ENCODE measurements at places on chromosomes 5 and 9. TPM values are rescaled to one million over a fixed set of nuclear protein-coding genes. Genes with fewer than 3 reads are reported as not detected.

Gene SLC34A3
- total RNA-seq = not detected

Gene TYRP1
- 74.1 TPM for total RNA-seq

Gene FGF10
- total RNA-seq = 0.47 TPM

Gene SURF4
- total RNA-seq = 61.9 TPM

Gene SHOC1
- not detected for total RNA-seq

Gene GEMIN5
- total RNA-seq = 14.0 TPM

Gene ASS1
- 71.3 TPM for total RNA-seq

Gene ZNF484
- total RNA-seq = 4.9 TPM

Gene PCDHB2
- 1.1 TPM for total RNA-seq

DNA sequence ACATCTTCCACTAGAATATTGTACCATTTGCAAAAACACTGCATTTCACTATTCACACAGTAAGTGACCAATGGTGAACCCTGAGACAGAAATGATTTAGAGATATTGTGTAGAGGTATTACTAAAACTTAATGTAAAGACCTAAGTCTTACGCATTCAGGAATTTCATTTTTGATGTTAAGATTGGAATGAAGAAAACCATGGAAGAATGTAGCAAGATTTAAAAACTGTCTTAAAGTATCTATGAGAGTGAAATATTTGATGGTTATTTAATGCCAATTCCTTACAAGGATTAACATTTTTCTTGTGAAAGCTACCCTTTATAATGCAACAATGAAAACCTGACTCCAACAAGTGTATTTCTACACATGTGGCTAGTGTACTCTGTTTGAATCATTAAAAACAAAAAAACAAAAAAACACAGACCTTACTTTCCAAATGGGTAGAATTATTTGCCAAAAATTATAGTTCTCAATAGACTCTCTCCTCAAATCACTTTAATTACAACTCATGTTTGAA is 172.0 kb downstream of the NNT start:
- no peak for DNase-seq

DNA sequence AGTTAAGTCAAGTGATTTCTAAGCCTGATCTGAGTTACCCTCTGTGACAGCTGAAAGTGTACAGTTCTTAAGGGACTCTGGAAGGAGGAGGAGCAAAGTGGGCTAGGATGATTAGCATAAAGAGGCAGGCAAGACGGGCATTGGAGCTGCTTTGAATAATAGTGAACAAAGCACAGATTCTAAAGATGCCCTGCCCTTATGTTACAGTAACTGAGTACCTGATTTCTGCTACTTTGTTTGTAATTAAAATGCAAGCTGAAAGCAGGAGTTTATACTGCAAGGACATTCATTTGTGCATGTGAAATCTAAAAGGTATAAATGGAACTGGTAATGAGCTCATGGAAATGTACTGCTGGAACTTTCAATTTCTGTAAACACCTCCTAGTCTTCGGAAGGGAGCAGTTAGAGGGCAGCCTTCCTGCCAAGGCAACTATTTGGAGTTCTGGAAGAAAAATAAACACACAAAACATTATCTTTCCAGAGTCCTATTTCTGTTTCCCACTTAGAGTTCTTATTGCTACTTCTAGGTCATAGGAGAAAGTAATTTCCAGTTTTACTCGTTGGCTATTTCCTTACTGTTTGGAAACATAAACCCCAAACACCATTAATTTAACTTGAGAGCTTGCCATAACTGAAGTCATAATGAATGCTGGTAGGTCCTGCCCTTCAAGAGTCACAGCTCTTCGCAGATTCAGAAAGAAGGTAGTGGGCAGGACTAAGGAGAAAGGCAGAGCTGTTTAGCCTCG is at the start of gene RANBP3L:
RANBP3L (minus strand) TSS at position 45 of the 746 bp plus-strand sequence. CDS start 486 bp downstream, outside the sequence.
- DNase-seq = no peak

- DNase-seq = peak; percentile 71
Measured at GRCh38 chr5:168734620-168735300, 155.6 kb upstream of the PANK3 start.

DNA sequence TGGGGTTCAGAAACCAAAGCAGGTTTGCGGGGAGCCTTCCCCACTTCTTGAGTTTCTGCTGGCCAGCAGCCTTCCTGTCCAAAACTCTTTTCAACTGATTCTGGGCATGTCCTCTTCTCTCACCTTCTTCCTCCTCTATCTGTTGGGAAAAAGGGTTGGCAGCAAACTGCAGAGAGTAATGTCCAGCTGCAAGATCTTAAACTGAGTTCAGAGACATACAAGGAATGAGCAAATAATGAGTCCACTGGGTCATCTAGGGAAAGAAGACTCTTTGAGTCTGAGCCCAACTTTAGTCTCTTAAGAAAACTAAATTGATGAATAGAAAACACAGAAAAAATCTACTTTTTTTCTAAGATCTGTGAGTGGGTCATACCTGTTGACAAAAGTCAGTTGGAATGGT is 16.5 kb downstream of the ANKDD1B start:
- DNase-seq = no peak

DNA sequence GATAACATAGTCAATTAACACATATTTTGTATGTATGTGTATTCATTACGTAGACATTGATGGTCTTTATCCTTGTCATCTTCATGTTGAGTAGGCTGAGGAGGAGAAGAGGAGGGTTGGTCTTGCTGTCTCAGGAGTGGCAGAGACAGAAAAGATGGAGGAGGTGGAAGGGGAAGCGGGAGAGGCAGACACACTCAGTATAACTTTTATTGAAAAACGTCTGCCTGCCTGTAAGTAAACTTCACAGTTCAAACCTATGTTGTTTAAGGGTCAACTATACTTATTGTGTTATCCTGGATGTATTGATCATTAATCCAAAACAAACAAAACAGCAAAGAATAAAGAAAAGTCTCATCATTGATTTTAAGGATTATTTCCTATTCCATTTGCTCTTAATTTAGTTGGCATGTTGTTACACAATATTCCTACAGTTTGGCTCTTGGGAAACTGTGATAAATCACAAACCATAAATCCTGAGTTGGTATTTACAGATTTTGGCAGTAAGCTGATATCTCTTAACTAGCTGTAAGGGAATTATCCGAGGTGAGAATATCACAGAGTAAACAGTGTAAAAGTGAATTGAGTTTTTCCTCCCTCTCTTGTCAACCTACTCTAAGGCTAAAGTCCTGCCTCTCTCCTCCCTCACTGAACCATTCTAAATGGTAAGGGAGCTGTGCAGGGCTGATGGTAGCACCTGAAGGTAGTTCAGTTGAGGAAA is 487.2 kb downstream of the SPATA31D1 start:
- no peak for DNase-seq

DNA sequence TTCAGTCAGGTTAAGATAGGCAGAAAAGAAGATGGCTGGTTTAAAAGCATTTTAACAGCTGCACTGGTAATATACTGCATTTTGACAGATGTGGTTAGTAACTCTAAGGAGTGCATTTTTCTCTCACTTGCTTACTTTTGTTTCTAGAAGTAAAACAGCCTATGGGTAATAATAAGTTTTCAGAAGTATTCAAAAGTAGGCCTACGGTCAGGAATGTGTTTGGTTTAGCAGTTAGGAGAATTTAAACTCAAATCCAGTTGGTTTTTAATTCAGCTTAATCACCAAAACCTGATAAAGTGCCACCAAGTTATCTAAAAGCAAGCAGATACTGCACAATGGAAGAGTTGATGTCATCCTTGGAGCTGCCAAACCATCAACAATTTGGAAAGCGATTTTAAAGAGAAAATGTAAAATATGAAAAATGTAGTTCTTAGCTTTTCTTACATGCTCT is 160.3 kb downstream of the ARSB start:
- no peak for DNase-seq

DNA sequence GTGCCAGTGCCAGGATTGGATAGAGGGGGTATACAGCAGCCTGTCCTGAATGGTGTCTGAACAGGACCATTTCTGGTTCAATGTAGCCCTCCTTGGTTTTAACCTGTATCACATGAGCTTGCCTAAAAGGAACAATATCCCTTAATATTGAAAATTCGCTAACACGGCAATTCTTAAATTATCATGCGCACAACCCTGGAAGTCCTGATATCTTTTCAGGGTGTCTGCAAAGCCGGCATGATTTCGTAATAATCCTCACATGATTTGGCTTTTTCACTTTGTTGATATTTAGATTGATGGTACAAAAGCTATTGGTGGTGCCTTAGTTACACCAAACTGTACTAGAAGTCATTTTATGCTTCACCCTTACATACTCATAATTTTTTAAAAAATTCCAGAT is 53.2 kb downstream of the PCSK1 start:
- no peak for DNase-seq

- no peak for DNase-seq
Measured at GRCh38 chr5:114176356-114176755, 185.5 kb upstream of the KCNN2 start.

GRCh38 chr5:5356765-5357164 is 65.7 kb upstream of the ICE1 start:
- DNase-seq = no peak

GRCh38 chr9:34522091-34522887 is 501 bp downstream of the ENHO start:
- peak; percentile 27 for DNase-seq

GRCh38 chr9:34651876-34652601 is at the start of gene IL11RA:
IL11RA (plus strand) TSS chr9:34652185; CDS start chr9:34655218, 3,033 bp downstream.
- peak; percentile 93 for DNase-seq

DNA sequence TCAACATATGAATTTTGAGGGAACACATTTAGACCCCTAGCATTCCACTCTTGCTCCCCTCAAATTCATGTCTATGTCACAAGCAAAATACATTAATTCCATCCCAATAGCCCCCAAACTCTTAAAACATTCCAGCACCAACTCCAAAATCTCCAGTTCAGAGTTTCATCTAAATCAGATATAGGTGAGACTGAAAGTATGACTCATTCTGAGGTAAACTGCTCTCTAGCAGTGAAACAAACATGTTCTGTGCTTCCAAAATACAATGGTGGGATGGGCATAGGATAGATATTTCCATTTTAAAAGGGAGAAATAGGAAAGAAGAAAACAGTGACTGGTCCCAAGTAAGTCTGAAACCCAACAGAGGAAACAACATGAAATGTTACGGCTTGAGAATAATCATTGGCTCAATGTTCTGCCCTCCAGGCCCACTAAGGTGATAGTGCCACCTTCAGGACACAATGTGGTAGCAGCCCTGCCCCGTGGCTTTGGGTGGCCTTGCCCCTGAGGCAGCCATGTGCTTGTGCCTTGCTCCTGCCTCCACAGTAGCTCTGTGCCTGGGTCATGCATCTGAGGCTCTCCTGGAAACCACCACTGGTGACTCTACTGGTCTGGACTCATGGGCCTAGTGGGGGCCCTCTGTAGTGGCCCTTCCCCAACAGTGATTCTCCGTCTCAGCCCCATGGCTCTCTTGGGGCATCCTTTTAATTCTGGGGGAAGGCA is 36.4 kb upstream of the IPPK start:
- no peak for DNase-seq

GRCh38 chr9:126069400-126069955 is 257.2 kb upstream of the MVB12B start:
- no peak for DNase-seq

DNA sequence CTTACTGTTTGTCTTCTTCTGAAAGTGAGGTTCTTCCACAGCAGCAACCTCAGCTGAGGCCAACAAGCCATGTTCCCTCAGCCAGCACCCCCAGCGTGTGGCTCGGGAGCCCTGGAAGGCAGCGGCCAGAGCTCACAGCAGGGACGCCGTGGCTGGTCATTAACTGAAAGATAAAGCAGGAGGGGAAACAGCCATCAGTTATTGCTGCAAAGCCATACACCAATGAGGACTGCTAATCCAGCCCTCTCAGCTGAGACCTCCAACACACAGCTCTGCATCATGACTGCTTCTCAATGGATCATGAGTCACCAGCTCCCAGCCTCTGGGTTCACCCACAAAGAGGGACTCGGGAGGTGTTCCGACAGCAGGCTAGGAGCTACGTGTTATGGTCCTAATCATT is 24.3 kb downstream of the ABCA1 start:
- DNase-seq = no peak

DNA sequence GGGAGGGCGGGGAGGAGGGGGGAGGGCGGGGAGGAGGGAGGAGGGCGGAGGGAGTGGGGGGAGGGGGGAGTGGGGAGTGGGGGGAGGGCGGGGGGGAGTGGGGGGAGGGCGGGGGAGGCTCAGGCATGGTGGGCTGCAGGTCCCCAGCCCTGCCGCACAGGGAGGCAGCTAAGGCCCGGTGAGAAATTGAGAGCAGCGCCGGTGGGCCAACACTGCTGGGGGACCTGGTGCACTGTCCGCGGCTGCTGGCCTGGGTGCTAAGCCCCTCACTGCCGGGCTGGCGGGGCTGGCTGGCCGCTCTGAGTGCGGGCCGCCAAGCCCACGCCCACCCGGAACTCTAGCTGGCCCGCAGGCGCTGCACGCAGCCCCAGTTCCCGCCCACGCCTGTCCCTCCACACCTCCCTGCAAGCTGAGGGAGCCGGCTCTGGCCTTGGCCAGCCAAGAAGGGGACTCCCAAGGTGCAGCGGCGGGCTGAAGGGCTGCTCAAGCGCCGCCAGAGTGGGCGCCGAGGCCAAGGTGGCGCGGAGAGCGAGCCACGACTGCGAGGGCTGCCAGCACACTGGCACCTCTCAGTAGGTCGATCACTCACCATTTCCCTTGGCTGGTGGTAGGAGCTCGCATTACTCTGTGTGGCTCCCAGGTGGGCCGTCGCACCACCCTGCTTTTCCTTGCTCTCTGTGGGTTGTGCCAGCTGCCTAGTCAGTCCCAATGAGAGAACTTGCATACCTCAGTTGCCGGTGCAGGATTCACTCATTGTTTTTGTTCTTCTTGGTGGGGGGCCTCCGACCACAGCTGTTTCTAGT is 160.2 kb downstream of the CNTLN start:
- DNase-seq = no peak

DNA sequence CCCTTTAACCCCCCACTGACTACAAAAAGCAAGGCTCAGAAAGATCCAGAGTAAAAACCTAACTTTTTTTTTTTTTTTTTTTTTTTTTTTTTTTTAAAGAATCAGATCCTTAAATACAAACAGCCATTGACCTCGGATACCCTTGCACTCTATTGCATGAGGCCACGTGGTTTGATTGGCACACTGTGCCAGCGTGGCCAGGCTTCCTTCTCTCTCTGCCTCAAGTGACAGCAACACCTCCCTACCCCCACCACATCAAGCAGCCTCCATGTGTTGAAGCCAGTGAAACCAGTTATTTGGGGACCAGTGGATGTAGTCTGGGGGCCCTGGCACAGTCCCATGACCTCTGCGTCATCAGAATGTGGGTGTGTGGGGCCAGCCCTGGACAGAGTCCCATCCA is 71.4 kb downstream of the OTULIN start:
- peak; percentile 43 for DNase-seq

- no peak for DNase-seq
Measured at GRCh38 chr9:127546125-127546832, 65.8 kb upstream of the STXBP1 start.

All from left ventricle myocardium inferior (tissue), 1 donor.